Activated naive CD4-positive, alpha-beta T cell treated with anti-CD3 and anti-CD28 coated beads, Interleukin-2, amount 10 ng/mL, durations not matched to agents 5 hours and 36 hours (primary cell): ENCODE measurements at places on chromosomes 2 and 18. TPM values are rescaled to one million over a fixed set of nuclear protein-coding genes. Genes with fewer than 3 reads are reported as not detected.

Gene RETREG2
- total RNA-seq, result 99.6 TPM

Gene CFAP210
- not detected for total RNA-seq

Gene STEAP3
- 0.08 TPM for total RNA-seq

Gene VWA3B
- not detected for total RNA-seq
